ENCODE measurements at places on chromosomes 6 and 20.

DNA sequence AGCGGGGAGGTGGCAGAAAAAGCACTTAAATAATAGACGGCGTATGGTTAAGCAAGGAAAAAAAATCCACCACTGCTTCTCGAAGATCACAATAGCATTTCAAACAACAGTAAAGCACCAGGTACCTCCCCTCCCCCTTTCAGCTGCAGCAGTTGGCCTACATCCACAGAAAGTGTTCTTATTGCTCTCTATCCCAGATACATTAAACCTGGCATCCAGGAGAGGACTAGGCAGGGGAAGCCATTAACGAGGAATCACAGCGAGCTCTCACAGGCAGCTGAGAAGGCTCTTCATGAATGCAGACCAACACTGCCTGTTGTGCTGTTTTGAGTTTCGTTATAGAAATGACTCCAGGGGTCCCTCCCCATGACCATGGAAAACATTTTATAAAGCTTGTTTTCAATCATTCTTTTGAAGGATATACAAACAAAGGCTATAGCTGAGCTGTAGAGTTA lies 11.8 kb downstream of the FYN start:
- no peak for DNase-seq

DNA sequence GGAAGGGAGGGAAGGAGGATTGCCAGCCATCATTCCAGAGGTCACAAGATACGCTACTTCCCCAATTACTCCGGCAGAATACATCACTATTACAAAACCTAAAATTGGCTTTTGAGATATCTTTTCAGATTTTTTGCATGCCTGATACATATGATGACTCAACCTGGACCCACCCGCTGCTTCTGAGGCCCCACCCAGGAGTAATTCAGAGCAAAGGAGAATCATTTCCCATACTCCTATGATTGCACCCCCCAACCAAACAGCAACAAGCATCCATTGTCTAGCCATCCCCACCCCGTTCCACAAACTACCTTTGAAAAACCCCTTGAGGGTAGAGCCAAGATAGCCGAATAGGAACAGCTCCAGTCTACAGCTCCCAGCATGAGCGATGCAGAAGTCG lies 163.5 kb upstream of the GJE1 start:
- no peak for DNase-seq

- peak; percentile 62 for DNase-seq
These were observed 123.7 kb upstream of the BTN3A2 start for GRCh38 chr6:26241033-26241895.

DNA sequence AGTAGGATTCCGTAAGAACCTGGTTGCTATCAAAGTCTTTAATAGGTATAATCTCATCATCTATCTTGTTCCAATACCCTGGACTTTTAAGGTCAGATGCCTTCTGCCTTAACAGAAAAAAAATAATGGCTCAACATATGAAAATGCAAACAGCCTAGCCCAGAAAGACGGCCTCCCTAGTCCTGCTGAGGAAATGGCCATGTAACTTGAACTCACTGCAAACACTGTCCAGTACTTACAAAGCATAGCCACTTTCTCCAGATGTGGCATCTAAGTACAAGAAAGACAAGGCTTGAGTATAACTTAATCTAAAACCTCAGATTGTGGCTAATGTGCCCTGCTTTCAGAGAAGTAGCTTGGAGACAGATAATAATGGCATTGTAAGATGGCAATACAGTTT lies 26.5 kb downstream of the FASTKD5 start:
- no peak for DNase-seq

GRCh38 chr6:70666706-70667105 lies 977 bp upstream of the SMAP1 start:
- no peak for DNase-seq

DNA sequence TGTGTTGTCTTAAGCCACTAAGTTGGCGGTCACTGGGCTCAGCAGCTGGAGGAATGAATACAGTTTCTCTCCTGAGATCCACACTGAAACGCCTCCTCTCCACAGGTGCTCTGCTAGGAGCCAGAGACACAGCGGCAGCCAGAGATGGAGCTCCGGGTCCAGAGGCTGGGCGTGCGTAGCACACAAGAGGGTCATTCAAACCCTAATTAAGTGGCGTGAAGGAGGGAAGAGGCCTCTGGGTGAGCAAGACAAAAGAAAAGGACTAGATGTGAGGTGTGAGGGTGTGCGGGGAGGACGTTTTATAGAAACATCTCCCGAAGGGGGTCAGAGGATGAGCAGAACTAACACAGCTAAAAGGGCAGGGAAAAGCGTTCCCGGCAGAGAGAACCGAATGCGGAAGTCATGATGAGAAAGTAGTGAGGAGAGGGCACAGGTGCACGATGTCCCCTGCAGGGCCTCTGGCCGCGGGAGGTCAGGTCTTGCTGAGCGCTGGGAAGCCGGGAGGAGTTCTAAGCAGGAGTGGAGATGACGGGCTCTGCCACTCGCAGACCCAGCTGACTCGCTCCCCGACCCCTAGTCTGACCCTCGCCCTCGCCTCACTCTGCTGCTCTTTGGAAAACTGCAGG lies 54.4 kb downstream of the BMP7 start:
- DNase-seq: no peak

- DNase-seq: no peak
These were observed 43.0 kb downstream of the CBFA2T2 start for GRCh38 chr20:33532753-33533459.

- no peak for DNase-seq
These were observed 35.9 kb upstream of the TOX2 start for GRCh38 chr20:43878776-43879175.

DNA sequence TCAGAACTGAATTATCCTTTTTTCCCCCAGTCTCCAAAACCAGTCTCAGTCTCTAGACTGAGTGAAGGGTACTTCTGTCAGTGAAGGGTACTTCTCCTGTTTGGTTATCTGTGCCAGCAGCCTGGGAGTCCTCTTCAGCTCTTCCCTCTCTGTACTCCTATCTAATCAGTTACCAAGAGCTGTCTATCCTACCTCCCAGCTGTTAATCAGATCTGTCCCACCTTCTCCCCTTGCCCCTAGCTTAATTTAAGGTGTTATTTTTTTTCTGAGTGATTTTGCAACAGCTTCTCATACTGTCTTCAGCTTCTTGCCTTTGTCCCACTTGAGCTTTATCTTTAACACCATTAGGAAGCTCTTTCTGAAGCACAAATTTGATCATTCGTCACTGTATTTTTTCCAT lies 491.9 kb upstream of the SOX4 start:
- no peak for DNase-seq

GRCh38 chr20:343107-343506 lies 3.8 kb upstream of the NRSN2 start:
- DNase-seq: no peak

- no peak for DNase-seq
These were observed 111.2 kb downstream of the TRERF1 start for GRCh38 chr6:42340511-42340910.

GRCh38 chr6:129732034-129732433 lies 22.1 kb upstream of the ARHGAP18 start:
- no peak for DNase-seq

DNA sequence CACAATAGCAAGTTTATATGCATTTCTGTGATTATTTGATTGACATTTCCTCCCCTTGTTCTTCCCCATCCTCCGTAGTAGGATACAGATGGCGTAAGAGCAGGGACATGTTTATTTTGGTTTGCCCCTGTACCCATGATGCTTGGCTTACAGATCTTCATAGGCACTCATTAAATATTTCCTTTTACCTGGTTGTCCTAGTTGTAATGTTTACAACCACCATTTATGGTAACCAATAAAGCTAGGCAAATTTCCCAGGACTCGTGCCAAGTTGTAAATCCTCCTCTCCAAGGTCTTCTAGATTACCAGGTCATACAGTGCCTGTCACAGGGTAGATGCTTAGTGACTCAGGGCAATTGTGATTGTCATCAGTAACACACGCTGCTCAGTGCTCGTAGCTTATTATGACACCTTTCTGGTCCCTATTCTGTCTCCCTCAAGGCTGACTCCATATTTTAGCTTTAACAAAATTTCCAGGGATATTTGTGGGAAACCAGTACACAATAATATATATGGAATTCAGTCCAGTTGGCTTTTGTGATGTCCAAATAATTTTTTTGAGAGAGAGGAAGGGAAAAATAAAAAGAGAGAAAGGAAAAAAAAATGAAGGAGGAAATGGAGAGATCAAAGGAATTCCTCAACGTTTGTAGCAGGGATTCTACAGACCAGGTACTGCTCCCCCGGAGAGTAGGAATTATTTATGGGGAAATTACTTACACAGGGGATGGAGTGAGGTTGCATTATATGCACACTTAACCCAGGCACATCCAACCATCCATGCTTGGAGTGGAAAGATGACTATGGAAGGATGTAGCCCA lies 24.6 kb downstream of the CYP24A1 start:
- no peak for DNase-seq

DNA sequence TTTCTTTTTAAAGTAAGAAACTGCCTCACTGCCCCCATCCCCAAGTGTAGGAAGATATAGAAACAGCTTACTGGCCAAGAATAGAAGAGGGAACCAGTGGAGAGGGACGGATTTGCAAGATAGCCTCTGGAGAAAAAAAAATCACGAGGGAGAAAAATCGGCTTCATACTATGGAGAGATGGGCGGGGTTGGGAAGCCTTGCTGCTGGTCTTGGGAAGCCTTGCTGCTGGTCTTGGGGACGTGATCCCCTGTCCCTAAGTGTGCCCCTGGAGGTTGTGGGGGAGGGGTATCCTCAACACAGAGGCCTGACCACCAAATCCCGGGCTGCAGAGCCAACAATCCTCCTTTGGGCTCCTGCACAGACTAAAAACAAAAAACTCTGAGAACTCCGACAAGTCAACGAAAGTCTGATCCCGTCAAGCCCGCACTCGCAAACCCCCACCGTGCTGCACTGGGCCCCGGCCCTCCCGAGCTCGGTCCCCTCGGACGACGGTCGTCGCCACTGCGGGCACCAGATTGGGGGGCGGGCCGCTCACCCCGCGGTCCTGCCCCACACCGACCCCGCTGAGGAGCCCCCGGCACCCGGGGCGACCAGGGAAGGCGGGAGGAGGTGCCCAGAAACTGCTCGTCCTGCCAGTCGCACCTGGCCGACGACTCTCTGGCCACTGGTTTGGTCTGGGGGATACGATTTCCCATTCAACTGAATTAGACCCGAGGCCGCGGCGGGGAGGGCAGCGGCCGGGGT lies 750 bp downstream of the MAP7 start:
- no peak for DNase-seq

- no peak for DNase-seq
These were observed 16.4 kb downstream of the ZFAND3 start for GRCh38 chr6:37835923-37836322.

GRCh38 chr20:47055699-47056369 lies 161.2 kb downstream of the EYA2 start:
- DNase-seq: no peak

DNA sequence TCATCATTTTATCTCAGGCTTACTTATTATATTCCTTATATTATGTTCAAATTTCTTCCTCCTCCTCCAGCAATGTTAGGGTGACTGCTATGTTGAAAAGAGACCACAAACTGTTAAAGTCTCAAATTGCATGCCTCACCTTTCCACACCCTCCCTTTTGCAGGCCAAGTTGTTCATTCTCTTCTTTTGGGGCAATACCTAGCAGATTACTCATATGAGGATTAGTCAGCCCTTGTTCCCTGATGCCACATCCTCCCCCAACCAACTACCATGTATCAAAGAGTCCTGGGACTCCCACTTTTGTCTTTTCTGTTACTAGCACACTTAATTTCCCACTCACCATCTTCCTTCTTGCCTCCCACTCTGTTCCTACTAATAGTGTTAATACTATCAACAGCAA lies 434.7 kb downstream of the BCKDHB start:
- DNase-seq: no peak

DNA sequence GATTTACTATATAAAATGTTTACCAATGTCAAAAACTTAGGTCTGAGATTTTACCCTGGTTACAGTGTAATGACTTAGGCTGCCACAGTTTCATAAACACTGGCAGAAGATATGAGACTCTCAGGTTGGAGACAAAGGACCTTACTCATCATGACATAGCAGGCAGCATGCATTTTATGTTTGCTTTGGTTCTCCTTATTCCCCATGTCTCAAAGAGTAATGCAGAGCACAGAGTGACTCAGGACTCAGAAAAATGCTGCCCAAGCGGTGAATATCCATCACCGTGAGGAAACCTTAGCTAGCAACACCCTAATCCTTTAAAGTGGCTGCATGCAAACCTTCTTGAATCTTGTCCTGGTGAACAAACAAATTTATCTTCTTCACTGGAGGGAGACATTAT lies 112.1 kb upstream of the EYS start:
- DNase-seq: no peak

DNA sequence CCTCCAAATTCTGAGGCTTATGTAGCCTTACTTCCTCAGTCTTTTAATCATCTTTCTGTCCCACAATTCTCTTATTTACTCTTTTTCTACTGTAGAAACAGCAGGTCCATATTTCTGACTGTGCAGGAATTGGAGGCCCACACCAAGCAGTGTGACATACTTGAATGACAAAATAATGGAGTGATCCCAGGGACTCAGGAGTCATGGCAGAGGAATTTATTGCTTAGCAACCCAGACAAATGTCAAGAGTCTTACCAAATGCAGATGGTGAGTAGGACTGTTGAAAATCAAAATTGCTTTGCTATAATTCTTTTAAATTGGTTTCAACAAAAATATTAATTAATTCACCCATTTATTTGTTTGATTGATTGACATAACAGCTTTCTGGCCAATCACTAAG lies 59.9 kb downstream of the HTR1B start:
- no peak for DNase-seq

GRCh38 chr6:128725271-128726233 lies 157.4 kb upstream of the LAMA2 start:
- DNase-seq: peak; percentile 27

- no peak for DNase-seq
These were observed 61.3 kb downstream of the ZDHHC14 start for GRCh38 chr6:157442291-157442690.

DNA sequence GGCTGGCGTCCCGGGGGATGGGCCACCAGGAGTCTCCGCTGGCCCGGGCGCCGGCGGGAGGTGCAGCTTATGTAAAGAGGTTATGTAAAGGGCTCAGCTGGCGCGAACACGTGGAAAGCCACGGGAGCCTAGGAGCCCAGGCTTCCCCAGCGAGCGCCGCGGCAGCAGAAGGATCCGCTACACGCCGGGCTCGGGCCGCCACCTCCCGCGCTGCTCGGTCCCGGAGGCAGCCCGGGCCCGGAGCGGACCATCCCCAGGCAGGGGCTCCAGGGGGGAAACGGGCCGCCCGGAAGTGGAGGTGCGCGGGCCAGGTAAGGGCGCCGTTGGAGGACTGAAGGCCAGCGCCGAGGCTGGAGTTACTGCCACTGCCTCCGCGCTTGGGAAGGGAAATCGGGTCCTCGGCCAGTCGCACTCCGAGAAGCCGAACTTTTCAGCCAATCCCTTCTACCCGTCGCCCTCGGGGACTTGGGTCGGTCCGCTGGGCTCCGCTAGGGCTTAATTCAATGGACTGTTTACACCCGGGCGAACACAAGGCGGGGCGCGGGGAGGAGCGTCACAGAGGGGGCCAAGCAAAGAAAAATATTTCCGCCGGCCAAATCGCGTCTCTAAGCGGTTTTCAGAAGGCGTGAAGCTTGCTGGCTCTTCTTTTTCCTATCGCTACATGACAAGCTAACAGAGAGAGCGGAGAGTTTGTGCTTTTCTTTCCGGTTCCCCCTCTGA lies 398 bp downstream of the STK35 start:
- peak; percentile 92 for DNase-seq
